ENCODE measurements at places on chromosomes 16 and 17. TPM values are rescaled to one million over a fixed set of nuclear protein-coding genes. Genes with fewer than 3 reads are reported as not detected.

SLC26A11 gene
- total RNA-seq = 19.6 TPM

CACNG4 gene
- total RNA-seq = not detected

LDAF1 gene
- total RNA-seq = 9.5 TPM

PTX4 gene
- not detected for total RNA-seq

RAB11FIP3 gene
- 32.8 TPM for total RNA-seq

- no peak for DNase-seq
Measured at GRCh38 chr16:66517586-66518263, 32.2 kb downstream of the TK2 start.

GRCh38 chr17:19757536-19758180 lies 9.6 kb upstream of the ALDH3A1 start:
- DNase-seq = no peak

- no peak for DNase-seq
Measured at GRCh38 chr17:49016775-49017463, 19.7 kb downstream of the IGF2BP1 start.

Data from CD8-positive, alpha-beta memory T cell (primary cell).